B cell (primary cell): ENCODE measurements at places on chromosomes 5 and 9.

- DNase-seq = peak; percentile 83
These were observed 1.0 kb upstream of the NTMT1 start for GRCh38 chr9:129624947-129625346.

DNA sequence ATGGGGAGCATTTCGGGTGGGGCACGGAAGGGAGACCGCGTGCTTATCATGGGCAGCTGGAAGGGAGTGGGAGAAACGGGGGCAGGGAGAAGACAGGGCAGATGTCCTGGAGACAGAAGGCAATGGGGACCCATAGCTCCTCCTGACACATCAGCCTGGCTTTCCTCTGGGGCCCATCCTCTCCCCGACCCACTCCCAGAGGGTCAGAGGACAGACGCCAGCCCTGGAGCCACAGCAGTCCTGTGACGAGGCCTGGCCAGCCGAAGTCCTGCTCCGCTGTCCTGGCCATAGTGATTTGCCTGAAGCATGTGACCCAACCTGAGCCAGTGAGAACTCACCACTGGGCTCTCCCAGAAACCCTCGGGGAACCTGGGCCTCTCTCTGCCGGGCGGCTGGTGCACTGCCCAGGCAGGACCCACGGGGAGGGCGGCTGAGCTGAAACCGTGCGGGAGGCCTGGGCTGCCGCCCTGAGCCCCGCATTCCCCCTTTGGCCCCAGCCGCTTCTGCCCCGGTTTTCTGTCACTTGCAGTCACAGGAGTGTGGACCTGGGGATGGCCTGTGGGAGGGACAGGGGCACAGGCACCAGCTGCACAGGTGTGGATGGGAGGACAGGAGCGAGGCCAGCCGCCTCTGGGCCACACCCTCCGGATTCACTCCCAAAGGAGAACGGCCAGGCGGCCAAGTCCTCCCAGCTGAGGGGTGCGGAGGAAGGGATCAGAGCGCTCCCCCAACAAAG, 19.8 kb downstream of the ADAMTS2 start:
- DNase-seq = no peak

DNA sequence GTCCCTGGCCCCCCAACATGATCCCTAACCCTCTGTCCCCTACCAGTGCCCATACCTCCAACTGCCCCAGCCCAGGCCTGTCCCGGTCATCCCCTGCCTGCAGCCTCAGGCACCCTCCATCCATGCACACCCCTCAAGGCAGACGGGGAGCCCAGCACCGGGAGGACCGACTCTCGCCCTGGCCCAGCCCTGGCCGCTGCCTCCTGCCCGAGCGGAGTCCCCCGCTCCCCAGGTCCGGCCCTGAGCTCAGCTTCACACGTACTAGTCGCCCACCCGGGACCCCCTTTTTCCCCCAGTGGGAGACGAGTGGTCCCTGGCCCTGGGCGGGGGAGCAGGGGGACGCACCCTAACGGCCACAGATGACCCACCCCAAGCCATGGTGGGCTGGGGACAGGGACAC, 49.0 kb upstream of the UBAC1 start:
- DNase-seq = no peak

- DNase-seq = no peak
These were observed 72.0 kb upstream of the IL12B start for GRCh38 chr5:159402311-159402710.

DNA sequence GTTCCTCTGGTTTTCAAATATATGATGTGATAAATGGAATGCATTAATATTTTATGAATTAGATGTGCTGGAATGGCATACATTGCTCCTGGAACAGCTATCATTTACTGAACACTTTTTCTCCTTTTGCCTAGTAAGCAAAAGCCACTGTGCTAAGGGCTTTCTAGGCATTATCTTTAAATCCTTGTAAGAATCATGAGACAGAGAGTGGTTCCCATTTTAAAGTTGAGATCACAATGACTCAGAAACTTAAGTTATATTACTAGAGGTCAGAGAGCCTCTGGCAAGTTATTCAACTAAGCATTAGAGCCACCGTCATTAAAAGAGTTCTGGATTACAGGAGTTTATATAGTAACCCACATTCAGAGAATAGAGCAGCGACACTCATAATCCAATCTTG, 26.7 kb upstream of the FSD1L start:
- DNase-seq = no peak

DNA sequence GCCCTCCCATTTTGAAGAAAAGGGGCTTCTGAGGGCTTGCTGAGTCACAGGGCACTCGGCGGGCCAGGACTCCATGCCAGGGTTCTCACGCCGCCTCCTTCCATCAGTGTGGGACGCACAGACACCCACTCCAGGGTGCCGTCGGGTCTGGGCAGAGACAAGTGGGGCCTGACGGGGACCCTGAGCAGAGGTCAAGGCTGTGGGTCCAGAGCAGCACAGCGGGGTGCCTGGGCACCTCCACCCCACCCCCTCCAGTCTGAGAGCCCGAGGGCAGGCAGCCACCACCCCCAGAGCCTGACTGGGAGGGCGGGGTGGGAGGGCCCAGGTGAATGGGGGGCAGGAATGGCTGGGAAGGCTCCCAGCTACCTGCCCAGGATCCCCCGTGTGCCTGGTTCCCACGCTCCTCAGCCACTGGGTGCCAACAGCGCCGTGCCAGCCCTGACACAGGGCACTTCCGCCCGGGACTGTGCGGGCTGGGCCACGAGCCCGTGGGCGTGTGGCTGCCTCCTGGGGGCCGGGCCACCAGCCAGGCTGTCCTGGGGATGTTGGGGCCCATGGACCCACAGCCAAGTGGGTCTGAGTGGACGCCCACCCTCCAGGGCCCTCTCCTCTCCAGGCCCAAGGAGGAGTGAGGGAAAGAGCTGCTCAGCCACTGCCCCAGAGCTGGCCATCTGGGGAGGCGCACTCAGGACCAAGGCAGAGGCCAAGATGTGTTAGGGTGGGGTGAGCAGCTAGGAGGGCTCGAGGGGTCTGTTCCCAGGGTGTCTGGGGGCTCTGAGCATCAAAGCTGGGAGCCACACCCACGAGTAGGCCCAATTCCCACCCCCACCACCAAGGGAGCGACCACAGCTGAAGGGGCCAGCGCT, 10.1 kb upstream of the NRARP start:
- DNase-seq = peak; percentile 5

- DNase-seq = no peak
These were observed 159.9 kb downstream of the PPP2R2B start for GRCh38 chr5:146718609-146719008.

- peak; percentile 50 for DNase-seq
These were observed 10.5 kb downstream of the PTTG1 start for GRCh38 chr5:160432196-160432595.

- DNase-seq = no peak
These were observed 4.6 kb upstream of the ERCC6L2 start for GRCh38 chr9:95870906-95871305.

DNA sequence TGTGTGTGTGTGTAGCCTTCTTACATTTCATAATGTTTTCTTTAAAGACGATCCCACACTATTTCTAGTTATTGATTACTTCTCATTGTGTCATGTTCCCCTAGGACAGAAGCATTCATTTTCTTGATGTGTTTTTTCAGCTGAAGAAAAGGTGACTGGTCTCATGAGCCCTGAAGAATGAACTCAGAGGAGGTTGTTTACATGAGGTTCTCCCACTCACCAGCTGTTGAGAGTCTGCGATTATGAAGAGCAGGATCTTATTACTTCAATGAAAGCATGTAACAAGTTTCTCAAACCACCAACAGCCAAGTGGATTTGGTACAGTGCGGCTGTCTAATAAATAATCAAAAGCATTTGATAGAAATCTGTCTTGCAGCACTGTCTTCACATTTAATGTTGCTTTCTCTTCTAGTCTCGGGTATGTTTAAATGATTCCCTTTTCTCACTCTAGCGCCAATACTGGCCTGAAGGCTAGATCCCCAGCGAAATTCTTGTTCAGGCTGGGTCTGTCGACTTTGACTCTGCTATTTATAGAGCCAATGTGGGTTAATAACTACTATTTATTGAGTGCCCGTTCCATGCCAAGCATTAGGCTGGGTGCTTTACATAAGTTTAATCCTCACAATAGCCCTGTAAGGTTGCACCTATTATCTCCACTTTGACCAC, 9.6 kb upstream of the FSD1L start:
- no peak for DNase-seq

GRCh38 chr9:108184941-108185340, 670.8 kb downstream of the ACTL7B start:
- DNase-seq = no peak

- DNase-seq = no peak
These were observed 110.6 kb downstream of the GADD45G start for GRCh38 chr9:89715318-89715858.

DNA sequence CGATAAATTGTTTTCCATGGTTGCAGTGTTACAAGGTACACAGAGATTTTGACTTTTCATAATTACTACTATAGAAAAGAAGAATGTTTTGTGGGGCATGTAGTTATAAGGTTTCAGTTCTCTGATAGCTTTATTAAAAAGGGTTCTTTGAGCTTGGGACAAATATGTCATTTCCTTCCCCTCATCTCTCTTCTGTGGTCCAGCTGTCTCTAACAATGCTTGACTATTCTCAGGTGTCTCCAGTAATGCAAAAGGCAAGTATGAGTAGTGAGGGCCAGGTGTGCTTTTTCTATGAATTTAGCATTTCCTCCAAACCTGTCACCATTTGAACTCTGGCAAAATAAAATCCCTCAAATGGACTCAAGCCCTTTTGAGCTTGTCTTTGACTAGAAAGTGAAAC, 84.3 kb downstream of the SLF1 start:
- peak; percentile 11 for DNase-seq

DNA sequence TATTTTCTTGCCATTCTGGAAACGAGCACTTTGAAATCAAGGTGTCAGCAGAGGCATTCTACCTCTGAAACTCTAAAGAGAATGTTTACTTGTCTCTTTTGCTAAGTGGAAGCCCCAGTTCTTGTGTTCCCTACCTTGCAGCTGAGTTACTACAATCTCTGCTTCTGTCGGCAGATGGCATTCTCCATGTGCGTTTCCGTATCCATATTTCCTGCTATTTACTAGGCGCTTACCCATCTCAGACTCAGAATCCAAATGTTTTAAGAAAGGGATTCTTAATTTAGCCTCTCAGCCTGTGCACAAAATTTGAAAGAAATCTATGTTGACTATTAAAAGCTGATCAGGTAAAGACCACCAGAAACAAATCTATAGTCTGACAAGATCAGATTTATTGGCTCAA, 221.3 kb upstream of the FTMT start:
- DNase-seq = no peak

- no peak for DNase-seq
These were observed 108.2 kb downstream of the SYK start for GRCh38 chr9:90909747-90910283.

GRCh38 chr5:143836161-143836725, 24.3 kb downstream of the HMHB1 start:
- no peak for DNase-seq

GRCh38 chr9:15372455-15372854, 50.2 kb upstream of the SNAPC3 start:
- DNase-seq = no peak

- no peak for DNase-seq
These were observed 30.4 kb downstream of the TNFSF8 start for GRCh38 chr9:114899995-114900394.

GRCh38 chr9:4742246-4742645, 1.2 kb upstream of the AK3 start:
- no peak for DNase-seq
